Stimulated activated CD4-positive, alpha-beta T cell treated with anti-CD3 and anti-CD28 coated beads, Interleukin-2, amount 100 ng/mL, for 48 hours (primary cell): ENCODE measurements at places on chromosomes 1 and 21.

DNA sequence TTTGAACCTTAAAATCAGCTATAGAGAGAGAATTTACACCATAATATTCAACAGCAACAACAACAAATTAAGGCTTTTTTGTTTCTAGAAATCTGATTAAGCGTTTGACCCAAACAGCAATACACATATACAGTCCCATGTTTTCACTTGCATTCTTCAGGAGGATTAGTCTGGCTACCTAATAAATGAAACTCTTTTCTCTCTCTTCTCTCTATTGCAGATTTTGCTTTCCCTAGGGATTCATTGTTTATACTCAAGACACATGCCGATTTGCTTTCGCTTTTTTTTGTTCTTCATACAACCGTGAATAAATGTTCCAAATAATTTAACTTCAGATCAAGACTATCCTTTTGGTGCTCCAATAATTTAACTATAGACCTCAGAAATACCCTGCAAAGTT lies 162.4 kb upstream of the PTBP2 start:
- no peak for DNase-seq

DNA sequence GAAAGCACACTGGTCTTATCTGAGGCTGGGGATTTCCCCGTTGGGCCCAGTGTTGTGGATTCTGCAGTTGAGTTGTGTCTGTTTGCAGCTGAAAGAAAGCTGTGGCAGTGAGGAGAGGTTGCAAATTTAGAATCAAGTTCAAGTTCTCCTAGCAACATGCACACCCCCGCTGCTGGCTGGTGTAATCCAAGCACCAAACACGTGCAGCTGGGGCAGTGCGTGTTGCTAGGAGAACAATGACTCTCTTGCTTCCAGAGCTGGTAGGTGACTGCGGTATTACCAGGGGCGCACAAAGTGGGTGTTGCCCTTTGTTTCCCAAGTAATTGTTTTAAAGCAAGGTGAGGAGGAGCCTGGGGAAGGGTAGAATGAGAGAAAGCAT lies 91.5 kb downstream of the IER5 start:
- peak; percentile 11 for DNase-seq

- DNase-seq: no peak
Observed at GRCh38 chr1:10662824-10663677, 133.4 kb downstream of the CASZ1 start.

DNA sequence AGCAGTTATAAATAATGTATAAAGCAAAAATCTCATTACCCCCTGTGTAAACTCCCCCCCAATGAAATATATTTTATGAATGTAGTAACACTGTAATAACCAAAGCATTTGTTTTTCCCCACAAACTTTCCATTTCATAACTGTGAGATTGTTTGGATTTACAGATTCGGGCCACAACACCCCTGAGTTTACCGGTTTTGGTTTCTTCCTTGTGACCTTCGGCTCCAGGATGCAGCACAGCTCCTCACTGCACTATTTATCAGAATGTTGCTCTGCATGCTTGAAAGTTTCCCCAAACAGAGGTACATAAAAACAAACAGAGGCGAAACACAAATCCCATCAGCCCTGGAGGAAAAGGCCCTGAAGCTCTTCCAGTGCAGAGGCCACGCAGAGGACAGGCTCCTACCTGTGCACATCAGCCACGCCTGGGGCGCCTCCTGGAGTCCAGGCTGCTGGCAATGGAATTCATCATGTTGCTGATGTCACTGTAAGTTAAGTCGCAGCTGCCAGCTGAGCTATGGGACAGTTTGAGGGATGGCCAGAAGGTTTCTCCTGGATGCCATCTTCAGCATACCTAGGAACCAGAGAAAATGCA lies 122.0 kb downstream of the LMO4 start:
- no peak for DNase-seq

DNA sequence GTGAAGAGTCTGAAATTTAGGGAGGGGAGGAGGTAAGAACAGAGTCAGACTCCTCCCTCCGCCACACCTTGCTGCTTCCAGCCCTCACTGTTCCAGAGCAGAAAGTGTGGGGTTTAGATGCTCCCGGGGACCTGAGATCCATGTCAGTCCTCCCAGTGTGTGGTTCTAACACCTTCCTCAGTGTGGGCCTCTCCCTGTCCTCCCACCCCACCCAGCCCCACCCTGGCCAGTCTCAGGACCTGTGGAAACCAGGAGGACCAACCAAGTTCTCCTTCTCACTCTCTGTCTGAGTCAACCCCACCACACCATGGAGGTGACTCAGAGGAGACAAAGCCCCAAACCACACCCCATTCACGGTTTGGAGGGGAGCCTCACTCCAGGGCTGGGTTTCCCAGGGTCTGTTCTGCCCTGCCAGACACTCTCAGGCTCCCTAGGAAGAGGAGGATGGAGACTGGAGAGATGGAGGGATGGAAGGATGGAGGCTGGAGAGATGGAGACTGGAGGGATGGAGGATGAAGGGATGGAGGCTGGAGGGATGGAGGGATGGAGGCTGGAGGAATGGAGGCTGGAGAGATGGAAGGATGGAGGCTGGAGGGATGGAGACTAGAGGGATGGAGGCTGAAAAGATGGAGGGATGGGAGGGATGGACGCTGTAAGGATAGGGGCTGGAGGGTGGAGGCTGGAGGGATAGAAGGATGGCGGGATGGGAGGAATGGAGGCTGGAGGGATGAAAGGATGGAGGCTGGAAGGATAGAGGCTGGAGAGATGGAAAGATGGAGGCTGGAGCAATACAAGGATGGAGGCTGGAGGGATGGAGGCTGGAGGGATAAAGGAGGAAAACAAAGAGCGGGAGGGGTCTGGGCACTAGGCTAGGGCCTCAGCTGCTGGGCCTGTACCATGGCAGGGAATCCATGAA lies 100.9 kb upstream of the RUNX3 start:
- DNase-seq: peak; percentile 57

DNA sequence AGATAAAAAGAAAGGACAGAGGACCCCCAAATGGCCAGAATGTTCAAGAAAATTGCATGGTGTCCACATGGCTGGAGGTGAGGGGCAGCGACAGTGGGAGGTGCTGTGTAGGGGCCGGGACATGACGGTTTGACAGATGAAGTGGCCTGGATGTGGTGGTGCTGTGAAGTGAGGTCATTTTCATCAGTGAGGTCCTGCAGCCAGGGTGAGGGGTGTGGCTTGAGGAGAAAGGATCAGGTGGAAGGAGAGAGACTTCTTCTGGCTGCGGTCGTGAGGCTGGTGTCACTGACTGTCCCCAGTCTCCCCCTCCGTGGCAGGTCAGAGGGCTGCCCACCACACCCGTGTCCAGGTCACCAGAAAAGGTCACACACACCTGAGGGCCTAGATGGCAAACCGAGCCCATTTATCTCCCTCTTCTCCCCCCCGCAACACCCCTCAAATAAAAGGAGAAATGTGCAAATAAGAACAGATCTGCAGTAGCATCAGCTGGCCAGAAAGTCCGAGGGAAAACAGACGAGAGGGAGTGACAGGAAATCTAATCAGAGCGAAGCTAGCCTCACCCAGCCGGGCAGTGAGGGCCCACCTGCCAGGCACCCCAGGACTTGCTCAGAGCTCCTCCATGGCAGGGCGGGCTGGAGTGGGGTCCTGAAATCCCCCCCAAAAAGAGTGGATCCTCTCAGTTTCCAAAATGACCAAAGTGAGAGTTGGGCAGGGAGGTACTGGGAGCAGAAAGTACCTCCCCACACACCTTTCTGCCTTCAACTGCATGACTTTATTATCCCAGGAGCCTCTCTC lies 148.5 kb upstream of the EDN2 start:
- no peak for DNase-seq

GRCh38 chr1:234836776-234837357 lies 226.9 kb upstream of the IRF2BP2 start:
- no peak for DNase-seq

GRCh38 chr1:186819126-186819525 lies 9.6 kb upstream of the PLA2G4A start:
- no peak for DNase-seq

GRCh38 chr1:175755516-175756070 lies 12.2 kb upstream of the TNR start:
- DNase-seq: no peak

DNA sequence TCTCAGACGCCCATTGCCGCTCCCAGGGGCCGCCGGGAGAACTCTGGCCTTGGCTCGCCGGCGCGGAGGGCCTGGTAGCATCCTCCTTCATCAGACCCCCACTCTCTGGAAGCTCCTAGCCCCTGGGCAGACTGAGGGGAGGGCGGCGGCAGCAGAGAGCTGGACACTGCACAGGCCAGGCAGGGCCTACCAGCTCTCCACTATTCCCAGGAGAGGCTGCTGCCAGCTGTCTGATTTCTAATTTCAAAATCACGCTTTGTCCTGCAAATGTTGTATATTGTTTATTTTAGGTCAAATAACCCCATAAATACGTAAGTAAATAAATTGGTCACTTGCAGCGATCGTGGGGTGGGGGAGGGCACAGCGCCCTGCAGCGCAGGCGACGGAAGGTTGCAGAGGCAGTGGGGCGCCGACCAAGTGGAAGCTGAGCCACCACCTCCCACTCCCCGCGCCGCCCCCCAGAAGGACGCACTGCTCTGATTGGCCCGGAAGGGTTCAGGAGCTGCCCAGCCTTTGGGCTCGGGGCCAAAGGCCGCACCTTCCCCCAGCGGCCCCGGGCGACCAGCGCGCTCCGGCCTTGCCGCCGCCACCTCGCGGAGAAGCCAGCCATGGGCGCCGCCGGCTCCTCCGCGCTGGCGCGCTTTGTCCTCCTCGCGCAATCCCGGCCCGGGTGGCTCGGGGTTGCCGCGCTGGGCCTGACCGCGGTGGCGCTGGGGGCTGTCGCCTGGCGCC lies at the start of gene MTARC1:
Gene MTARC1 (plus strand): TSS at position 577 of the 732 bp plus-strand sequence. CDS start 32 bp downstream, at position 609.
- DNase-seq: no peak

GRCh38 chr1:12778907-12779306 lies 5.4 kb downstream of the PRAMEF12 start:
- no peak for DNase-seq

- no peak for DNase-seq
Observed at GRCh38 chr1:201330541-201330940, 46.9 kb downstream of the TNNT2 start.

GRCh38 chr1:48194801-48195200 lies 27.7 kb upstream of the SLC5A9 start:
- no peak for DNase-seq

GRCh38 chr1:4010284-4010683 lies 110.2 kb upstream of the C1orf174 start:
- DNase-seq: no peak

GRCh38 chr21:41375875-41376274 lies 14.0 kb downstream of the MX2 start:
- no peak for DNase-seq
